ENCODE measurements at places on chromosomes 16 and 17. TPM values are rescaled to one million over a fixed set of nuclear protein-coding genes. Genes with fewer than 3 reads are reported as not detected.

DNA sequence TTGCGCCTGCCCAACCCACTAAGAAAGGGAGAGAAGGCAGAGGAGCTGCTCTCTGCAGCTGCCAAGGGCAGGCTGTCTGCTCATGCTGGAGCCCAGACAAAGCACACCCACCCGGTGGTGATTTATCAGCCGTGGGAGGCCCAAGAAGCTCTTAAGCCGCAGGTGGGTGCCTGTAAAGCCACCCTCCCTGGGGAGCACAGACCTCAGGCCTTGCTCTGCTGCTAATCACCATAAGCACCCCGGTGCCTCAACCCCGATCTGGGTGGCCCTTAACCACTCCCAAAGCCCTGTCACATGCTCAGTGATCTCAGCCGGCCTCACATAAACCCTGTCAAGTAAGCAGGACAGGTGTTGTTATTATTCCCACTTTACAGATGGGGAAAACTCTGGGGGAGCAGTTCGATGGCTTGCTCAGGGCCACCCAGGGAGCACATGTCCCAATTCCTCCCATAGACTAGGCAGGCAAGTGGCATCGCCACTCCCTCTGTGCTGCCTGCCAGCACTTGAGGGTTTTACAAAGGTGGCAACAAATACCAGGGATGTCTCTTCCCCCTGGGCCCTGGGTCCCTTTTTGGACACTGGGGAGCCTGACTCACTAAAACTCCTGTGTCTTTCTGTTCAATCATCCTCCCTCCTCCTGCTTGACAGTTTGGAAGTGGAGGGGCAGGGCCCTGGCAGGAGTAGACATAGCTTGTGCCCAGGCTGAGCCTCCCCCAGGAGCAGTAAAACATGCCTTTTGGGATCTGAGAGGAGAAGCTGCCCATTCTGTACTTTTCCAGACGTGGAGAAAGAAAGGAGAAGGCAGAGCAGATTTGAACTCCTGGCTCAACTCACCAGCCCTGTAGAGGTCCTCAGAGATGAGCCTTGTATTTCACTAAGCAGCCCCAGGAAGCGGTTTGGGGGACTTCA is 299.3 kb downstream of the SOX9 start:
- DNase-seq = no peak

DNA sequence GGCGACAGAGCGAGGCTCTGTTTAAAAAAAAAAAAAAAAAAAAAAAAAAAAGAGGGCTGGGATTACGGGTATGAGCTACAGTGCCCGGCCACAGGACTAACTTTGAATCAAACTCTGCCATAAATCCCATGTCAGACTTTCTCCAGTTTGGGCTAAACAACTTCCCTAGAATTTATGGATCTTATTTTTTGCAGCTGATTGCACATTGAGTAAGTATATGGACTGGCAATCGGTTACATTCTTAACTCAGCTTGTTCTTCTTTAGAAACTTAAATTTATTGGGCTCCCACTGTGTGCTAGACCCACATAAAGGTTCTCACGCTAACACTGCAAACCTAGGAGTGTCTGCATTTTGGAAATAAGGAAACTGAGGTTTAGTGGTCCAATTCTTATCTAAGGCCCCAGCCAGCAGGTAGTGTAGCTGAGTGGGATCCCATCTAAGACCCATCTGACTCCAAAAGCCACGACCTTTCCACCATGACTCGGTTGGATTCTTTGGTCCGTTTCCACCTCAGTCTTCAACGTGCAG is 718 bp upstream of the CBFB start:
- no peak for DNase-seq

- DNase-seq = no peak
Measured at GRCh38 chr16:12186774-12187335, 210.3 kb downstream of the SNX29 start.

- no peak for DNase-seq
Measured at GRCh38 chr17:74798239-74798707, 22.1 kb upstream of the NAT9 start.

MYADML2 gene
- not detected for polyA plus RNA-seq

GRCh38 chr17:67470163-67470562 is 93.1 kb downstream of the PITPNC1 start:
- no peak for DNase-seq

TMC7 gene
- polyA plus RNA-seq = 0.42 TPM

DNA sequence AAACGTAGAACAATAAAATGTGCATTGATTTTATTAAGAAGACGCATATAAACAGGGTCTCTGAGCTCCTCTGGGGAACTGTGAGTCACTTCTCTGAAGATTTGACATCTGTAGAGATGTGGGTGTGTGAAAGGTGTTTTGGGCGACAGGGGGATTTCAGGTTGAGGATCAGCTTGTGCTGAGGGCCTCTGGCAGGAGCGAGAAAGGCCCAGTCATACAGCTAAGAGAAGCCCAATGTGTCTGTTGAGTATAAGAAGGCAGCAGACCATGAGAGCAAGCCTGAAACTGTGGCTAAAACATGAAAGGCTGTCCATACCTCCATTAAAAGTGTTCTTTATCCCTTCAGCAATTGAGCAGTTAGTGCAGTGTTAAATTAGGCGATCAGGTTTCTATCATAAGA is 406.5 kb upstream of the MON1B start:
- no peak for DNase-seq

GRCh38 chr16:51148678-51149228 is 2.3 kb downstream of the SALL1 start:
- DNase-seq = no peak

PPP1R1B gene
- 99.1 TPM for polyA plus RNA-seq

CCT6B gene
- 0.68 TPM for polyA plus RNA-seq

DNA sequence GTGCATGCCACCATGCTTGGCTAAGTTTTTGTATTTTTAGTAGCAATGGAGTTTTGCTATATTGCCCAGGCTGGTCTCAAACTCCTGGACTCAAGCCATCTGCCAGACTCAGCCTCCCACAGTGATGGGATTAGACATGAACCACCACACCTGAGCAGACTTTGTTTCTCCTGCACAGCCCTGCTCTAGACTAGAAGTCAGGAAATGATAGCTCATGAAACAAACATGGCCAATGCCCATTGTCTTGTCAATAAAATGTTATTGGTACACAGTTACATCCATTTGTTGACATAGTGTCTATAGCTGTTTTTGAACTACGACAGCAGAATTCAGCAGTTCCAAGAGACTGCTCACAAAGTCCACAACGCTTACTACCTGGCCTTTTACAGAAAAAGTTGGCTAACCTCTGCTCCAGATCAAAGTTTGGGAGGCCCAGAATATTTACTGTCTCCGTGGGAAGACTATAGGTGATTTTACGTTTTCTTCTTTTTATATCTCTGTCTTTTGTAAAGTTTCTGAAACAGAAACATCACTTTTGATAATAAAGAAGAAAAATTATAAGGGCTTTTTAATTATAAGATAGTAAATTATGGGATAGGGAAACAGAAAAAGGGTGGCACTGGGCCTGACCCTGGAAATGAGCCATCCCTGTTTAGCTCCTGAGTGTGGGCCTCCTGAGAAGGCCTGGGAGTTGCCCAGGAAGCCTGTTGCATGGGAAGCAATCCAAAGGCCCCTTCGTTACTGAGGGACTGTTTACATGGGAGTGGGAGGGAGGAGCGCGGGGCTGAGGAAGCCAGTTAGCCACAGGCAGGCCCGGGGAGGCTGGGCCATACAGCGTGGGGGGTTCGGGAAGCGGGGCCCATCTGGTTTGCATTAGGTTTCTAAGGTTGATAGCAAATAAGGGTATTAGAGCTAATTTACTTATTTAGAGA is 201.5 kb downstream of the IRF8 start:
- no peak for DNase-seq

DNA sequence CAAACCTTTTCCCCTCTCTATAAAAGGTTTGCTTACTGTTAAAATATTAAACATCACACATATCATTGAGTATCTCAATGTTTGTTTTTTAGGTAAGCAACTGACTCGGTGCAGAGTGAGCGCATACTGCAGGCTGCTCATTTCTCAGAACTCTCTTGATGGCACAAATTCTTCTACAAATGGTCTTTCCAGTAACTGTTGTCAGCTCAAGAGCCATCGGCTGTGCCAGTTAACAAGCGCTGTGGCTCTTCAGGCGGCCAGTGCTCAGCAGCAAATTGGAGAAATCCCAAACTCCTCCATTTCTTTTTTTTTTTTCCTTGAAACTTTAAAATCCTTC is 8.6 kb downstream of the ABCA3 start:
- no peak for DNase-seq

- peak; percentile 43 for DNase-seq
Measured at GRCh38 chr17:68290955-68291835, at the start of the genes ARSG and SLC16A6. Gene ARSG, plus strand, starts transcription at chr17:68291495. Its CDS starts 15,999 bp downstream, at chr17:68307494. Gene SLC16A6, minus strand, starts transcription at chr17:68291127. Its CDS starts 12,807 bp downstream, at chr17:68278320.

DNA sequence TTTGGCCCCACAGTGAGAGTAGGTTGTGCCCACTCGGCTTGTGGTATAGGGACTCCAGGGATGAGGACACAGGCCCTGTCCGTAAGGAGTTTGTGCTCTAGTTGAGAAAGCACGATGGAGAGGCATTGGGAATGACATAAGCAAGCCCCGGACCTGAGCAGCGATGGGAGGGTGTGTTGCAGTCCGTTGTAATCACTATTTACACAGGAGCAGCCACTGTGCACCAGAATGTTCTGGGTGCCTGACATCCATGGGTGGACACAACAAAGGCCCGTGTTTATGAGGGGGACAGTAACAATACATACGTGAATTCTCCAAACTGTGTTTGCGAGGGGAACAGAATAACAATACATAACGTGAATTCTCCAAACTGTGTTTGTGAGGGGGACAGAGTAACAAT is 86.8 kb downstream of the NPIPB11 start:
- DNase-seq = no peak

GRCh38 chr17:75270966-75271232 is at the start of gene MIF4GD:
Gene MIF4GD, minus strand, starts transcription at chr17:75271231. Its CDS starts 1,036 bp downstream, at chr17:75270195.
- no peak for DNase-seq

DNA sequence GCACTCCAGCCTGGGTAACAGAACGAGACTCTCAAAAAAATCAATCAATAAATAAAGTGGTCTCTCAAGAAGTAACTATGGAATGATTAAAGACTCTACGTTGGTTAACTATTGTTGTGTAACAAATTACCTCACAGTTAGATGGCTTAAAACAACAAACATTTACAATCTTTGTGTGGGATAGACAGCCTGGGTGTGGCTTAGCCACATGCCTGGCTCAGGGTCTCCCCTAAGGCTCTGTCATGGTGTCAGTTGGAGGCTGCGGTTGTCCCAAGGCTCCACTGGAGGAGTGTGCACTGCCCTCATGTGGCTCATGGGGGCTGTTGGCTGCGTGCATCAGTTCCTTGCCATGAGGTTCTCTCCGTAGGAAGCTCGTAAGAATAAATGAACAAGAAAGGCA is 294.5 kb downstream of the SNX29 start:
- no peak for DNase-seq

NOB1 gene
- polyA plus RNA-seq = 33.4 TPM

- DNase-seq = no peak
Measured at GRCh38 chr16:56606071-56606475, 2.3 kb upstream of the MT2A start.

DNA sequence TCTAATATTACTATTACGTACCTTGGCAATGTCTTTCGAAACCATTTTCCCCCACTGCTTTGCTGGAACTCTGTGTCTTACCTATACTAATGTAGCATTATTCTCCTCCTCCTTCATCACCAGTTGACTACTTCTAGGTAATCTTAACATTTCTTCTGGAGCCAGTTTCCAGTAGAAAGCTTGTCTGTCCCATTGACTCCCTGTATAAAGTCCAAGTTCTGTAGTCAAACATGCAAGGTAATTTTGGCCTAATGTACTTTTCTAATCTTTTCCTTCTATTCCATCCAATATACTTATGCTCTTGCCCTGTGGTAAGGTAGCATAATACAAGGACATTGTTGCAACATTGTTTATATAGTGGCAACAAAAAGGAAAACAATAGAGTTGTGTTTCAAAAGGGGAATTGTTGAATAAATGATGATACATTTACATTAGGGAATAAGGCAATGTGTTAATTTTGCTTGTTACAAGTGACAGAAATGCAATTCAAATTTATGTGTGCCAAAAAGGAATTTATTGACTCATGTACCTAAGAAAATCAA is 27.9 kb downstream of the OMG start:
- no peak for DNase-seq

GRCh38 chr16:77062878-77063675 is 127.9 kb upstream of the MON1B start:
- no peak for DNase-seq

GRCh38 chr16:6382924-6383459 is 949.7 kb upstream of the RBFOX1 start:
- DNase-seq = no peak

- no peak for DNase-seq
Measured at GRCh38 chr16:14198012-14198411, 126.9 kb downstream of the MRTFB start.

GRCh38 chr16:86243123-86243473 is 267.2 kb upstream of the FOXF1 start:
- DNase-seq = no peak

- peak; percentile 97 for DNase-seq
Measured at GRCh38 chr17:72539981-72540897, 419.4 kb downstream of the SOX9 start.

DNA sequence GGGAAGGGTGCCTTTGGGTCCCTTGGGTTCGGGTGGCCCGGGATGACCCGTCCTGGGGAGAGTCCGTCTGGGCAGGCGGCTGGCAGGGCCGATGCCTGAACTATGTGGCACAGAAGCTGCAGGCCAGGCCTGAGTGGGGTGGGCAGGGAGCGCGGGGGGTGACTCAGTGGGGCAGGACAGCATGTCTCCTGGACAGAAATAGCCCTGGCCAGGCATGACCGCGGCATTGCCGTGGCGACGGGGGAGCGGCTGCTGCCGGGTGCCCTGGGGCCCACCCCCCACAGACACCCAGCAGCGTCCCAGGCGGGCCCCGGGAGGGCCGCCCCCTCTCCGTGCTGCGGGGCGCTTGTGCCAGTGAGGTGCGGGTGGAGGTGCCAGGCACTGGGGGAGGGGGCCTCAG is 1.8 kb upstream of the C1QTNF8 start:
- no peak for DNase-seq

SPECC1 gene
- 7.0 TPM for polyA plus RNA-seq

DNA sequence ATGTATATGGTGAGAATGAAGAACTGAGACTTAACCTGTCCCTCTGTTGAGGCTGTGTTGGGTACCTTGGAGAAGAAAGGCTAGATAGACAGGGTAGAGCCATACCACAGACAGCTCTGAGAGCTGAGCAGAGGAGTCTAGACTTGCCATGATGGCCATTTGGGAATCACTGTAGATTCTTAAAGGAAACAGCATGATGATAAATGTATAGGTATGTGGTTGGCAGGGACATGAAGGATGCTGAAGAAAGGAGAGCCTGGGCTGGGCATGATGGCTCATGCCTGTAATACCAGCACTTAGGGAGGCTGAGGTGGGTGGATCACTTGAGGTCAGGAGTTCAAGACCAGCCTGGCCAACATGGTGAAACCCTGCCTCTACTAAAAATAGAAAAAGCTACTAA is 114.4 kb upstream of the HAS3 start:
- DNase-seq = no peak

Measured in pancreas (tissue), 10 donors.